ENCODE measurements at places on chromosomes 6 and 20. TPM values are rescaled to one million over a fixed set of nuclear protein-coding genes. Genes with fewer than 3 reads are reported as not detected.

DNA sequence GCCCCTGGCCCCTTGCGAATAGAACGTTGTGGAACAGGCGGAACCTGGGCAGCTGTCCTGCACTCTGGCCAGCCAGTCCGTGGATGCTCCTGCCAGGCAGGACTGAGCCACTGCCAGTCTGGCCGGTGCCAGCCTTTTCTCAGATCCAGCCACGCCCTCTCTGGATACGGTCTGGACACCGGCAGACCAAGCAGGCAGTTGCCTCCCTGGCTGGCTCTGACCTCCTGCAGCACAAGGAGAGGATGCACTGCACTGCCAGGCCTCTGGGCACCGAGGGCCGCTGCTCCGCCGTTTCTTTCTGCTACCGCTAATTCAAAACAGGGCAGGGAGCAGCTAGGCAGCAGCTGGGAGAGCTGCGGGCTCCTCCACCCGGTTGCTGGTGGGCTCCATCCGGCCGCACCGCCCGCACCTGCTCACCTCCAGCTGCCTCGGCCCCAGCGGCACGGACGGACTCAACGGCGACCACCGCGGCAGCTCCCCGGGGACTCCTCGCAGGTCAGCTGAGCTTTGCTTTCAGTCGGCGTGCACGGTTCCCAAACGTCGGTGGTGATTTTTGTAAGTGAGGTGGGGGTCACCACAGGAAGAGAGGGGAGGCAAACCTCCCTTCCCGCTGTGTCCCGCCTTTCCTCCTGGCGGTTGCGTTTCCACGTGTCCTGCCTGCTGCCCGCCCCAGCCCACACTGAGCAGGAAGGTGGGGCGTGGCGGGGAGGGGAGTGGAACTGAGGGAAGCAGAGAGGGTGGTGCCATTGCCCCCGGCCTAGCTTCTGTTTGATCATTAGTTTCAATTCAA is 30.3 kb upstream of the AFDN start:
- DNase-seq: no peak

DNA sequence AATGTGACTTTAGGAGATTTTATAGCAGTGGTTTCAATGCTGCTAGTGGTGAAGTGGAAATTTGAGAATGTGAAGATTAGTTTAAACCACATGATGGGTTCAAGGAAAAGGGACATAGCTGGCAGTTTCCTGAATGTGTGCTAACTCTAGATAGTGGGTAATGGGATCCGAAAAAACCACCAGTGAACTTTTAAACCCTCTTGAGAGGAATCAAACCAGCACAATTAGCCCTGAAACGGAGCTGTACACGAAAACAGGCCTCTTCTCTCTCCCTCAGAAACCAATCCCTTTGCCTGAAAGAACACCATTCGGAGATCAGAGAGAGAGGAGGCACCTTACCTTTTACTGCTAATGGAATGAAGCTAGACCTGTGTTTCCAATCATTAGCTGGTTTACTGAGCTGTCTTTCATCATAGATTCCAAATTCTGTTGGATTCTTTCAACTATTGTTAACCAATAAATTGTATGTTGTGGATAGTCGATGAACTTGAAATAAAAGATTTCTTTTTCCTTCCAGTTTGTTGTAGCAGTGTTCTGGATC is 103.9 kb downstream of the AIG1 start:
- no peak for DNase-seq

DNA sequence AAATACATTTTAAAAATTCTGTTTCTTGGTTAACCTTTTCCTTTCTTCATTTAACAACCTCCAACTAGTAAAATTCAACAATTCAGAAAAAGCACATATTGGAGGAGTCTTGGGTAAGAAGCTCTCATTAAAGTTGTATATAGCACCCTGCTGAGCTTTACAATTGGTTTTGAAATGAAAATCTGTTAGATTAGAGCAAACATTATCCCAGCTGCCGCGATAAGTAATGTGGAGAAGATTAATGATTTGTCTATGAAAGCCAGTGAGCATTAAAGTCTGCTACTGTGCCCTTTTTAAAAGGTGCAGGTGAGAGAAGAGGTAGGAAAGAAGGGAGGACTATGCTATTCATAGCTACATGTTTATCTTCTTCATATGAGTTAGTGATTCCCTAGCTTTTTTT is 201.5 kb downstream of the ZFAND3 start:
- no peak for DNase-seq

DNA sequence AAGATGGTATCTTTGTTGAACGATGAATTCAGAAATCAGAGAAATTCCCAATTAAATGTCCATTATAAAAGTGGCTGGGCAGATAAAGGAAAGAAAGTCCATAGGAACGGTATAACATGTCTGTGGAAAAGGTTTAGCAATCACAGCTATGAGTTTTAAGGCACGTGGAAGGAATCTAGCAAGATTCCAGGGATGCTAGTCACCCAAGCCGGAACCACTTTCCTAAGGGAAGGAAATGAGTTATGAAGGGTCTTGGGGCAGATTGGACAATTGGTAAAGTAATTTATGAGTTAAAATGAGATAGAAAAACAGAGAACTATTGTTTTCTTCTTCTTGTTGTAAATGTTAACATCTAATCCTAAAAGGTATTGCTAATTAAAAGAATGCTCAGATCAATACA is 384.8 kb downstream of the ADGRB3 start:
- DNase-seq: no peak

DNA sequence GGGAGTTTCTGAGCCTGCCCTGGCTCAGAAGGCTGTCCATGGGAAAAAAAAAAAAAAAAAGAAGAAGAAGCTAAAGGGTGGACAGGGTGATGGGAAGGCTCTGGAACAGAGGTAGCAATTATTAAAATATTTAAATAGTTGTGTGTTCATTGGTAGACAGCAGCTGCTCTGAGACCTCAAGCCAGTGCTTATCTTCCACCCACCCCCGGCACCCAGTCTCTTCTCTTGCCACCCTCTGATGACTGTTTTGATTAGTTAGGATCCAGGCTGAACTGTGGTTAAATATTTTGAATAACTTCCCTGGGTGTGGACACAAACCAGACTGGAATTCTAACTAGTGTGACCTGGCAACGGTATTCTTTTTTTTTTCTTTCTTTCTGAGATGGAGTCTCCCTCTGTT is 16.9 kb upstream of the SRSF3 start:
- no peak for DNase-seq

DNA sequence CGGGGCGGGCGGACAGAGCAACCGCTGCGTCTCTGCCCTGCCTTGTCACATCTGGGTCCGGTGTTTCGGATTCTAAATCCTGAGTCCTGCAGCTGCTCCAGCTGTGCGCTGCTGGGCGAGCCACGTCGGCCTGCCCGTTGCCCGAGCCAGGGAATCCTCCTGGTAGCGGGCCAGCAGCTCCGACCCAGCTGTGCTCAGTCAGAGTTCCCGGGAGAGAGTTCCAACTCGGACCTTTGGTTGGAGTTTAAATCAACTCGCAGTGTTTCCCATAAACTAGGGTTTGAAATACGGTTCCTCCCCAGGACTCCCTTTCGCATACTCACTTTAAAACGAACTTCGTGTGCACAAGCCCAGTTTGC is 315 bp upstream of the PDE10A start:
- no peak for DNase-seq

DNA sequence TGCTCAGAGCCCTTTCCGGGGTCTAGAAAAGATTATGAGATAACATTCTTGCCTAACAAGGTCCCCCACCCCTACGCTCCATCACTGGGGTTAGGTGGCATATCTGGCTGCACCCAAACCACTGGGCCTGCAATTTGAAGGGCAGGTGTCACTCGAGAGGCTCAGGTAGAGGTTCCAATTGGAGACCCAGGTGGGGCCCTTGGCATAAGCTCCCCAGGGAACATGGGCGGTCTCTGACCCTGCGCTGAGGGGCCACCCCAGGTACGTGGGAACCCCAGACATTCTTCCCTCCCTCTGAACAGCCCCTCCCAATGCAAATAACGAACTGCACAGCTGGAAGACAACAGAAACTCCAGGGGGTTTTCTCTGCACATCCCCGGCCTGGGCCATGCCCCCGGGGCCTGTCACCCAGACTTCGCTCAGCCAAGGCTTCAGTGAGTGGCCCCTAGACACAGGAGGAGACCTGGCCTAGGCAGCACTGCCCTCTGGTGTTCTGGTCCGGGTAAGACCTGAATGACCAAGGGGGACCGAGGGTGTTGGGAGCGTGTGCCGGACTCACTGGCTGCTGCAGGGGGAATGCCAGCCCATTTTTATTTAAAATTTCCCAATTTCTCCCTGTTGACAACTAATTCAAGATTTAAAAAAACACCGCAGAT is 47.5 kb downstream of the DSTN start:
- no peak for DNase-seq

DNA sequence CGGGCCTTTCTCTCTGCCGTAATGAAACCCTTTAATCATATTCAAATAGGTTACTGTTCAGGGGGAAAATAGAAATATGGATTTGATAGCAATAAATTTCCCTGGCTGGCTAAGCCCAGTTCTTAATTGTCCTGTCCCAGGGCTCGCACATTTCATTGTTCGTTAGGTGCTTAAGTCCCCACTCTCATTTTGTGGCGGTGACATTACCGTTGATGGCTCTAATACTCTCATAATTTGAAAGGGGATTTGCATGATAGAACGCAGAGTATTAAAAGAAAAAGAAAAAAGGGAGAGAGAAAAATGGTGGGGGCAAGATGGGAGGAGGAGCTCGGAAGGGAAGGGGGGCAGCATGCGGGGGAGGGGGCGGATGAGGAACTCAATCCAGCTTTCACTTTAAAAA is 79.1 kb upstream of the FOXP4 start:
- DNase-seq: no peak

GRCh38 chr6:45881705-45882467 is 133.8 kb downstream of the CLIC5 start:
- DNase-seq: no peak

DNA sequence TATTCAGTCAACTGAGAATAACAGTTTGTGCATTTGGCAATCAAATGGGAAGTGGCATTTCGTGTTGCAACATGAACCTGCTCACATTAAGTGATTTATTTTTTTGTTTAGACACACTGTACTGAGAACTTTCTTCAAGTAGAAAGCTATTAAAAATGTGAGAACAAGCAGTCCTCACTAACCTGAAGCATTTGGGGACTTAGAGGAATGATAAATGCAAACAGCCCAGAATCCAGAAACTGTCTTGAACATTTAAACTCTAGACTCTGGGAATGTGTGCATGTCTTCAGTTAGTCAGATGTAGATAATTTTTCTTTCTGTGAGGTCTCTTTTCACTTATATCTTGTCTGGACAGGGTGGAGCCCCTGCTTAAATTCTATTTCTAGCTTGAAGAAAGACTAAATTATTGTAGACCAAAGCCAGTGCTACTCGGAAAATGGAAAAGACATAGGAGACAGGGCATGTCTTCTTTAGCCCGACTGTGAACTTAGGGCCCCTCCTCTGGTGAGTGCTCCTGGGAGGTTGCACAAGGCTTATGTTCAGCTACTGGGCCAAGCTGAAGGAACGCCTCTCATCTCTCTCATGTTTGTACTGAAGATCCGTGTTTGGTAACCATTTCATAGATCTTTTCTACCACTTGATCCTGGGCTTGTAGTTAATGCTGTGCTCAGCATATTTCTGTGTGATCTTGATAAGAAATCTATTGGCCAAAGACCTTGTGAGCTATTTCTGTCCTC is 70.1 kb downstream of the SLX4IP start:
- no peak for DNase-seq

GRCh38 chr6:127854009-127854408 is 46.8 kb downstream of the THEMIS start:
- DNase-seq: no peak

DNA sequence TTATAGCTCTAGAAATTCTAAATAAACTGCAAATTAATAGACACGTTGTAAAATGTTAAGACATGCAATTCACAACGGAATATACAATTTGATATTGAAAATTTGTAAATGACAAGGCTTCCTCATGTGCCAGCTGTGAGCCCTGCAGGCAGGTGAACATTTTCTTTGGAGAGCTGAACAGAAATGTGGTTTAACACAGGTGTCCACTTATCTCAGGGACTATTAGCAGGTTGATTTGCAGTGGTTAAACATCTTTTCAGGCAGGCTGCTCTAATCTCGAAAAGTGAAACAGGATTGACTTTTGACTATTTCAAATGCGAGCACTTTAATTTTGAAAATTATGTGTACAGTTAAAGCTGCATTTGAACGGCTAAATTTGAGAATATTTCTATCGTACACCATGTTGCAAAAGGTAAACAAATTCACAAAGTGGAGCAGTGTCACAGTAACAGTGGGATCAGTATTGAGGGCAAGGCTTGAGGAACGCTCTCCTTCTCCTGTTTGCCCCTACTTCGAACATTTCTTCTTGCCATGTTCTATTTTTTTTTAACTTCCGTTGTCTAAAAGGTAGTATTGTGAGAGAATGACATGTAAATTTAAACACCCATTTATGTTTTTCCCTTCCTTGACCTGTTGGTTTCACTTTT is 210.8 kb downstream of the CDKAL1 start:
- no peak for DNase-seq

DNA sequence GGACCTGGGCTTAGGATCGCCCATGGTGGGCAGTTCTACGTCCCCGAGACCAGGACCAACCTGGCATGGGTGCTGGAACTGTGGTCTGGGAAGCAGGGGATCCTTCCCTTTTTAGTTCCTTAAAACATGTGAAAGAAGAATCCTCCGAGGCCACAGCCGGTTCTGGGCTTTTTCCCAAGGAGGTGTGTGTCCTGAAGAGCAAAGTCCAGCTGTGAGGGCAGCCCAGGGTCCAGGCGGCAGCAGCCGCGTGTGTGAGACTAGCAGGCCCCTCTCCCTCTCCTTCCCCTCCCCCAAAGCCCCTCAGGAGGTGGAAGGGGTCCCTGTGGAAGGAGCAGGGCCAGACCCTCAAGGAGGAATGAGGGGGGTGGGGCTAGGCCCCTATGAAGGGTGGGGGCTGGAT is 35.1 kb upstream of the PCMTD2 start:
- DNase-seq: no peak

- DNase-seq: no peak
These were observed 107.5 kb downstream of the FAXC start for GRCh38 chr6:99241905-99242534.

DNA sequence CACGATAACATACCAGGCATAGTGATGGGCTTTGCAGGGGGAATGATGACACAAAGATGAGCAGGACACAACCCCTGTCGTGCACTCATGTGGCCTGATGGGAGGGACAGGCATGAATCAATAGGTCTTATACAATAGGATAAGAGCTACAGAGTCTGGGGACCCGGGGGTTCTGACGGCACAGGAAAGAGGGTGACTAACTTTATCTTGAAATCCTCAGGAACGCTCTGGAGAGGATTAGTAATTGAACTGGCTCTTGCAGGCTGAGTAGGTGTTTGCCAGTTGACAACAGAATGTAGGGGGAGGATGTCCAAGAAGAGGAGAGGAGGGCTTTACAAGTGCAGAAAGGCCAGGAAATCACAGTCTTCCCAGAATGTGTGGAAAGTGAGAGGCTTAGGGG is 219.9 kb upstream of the ECI2 start:
- DNase-seq: no peak

- DNase-seq: no peak
These were observed 73.5 kb upstream of the RNF217 start for GRCh38 chr6:124888581-124889371.

Gene DLK2
- 1.2 TPM for polyA plus RNA-seq

Gene SIRPB2
- 0.92 TPM for polyA plus RNA-seq

Gene MCCD1
- polyA plus RNA-seq: 16.0 TPM

Gene RAMACL
- polyA plus RNA-seq: 2.5 TPM
